Transverse colon (tissue), 4 donors: ENCODE measurements at places on chromosomes 1 and 21. TPM values are rescaled to one million over a fixed set of nuclear protein-coding genes. Genes with fewer than 3 reads are reported as not detected.

DHDDS gene
- total RNA-seq, result 204 TPM

TAS1R2 gene
- not detected for total RNA-seq

DNA sequence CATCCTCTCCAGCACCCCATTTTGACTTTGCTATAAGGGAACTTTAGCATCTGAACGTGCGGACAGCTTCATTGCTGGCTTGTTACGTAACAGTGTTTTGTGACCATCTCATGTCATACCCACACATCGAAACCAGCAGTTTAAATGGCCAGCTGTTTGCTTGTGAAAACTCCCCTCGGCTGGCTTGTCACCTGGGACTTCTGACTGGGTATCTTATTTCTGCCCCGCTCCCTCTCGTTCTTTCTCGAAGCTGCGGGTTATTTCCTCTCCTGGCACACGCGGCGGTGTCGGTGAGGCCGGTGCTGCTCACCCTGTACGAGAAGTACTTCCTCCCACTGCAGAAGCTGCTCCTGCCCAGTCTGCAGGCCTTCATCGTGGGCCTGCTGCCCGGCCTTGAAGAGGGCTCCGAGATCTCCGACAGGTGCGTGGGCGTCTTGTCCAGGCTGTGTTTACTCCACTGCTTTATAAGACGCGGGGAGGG, 43.5 kb downstream of the DOP1B start:
- no peaks in the 10 kb centered on the region for H3K4me1 ChIP-seq
- H3K4me3 ChIP-seq, result no peak overlapping the region
- DNase-seq, result no peak
- no peaks in the 10 kb centered on the region for H3K36me3 ChIP-seq

DNA sequence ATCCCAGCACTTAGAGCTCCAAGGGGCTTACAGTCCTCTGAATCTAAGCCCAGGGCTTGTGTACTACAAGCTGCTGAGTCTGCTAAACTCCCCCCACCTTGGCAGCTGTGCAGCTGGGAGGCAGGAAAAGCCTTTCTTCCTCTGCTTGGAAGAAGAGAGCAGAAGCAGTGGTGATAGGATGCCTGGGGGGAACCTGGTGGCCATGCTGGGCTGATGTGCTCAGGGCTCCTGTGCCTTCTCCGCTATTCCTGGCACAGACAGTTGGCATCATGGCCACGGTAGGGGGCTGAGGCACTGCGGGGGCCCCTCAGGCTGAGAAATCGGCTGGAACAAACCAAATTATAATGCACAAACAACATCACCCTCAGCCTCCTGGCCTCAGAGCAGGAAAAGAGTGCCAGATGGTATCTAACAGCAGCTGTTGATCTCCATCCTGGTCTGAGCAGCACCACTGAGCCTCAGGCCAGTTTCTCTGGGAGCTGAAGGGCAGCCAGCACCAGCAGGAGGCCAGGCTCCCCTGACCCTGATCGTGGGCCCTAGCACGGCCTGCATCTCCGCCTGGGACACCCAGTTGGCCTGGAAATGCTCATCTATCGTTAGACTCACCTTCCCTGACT, 35.8 kb downstream of the ECE1 start:
- peak; percentile 20 for DNase-seq
- H3K4me3 ChIP-seq, result no peak overlapping the region
- H3K27ac ChIP-seq, result peak overlapping the region; percentile 88
- H3K27me3 ChIP-seq, result no peaks in the 10 kb centered on the region
- peaks cover 26% of the 10 kb centered on the region for H3K4me1 ChIP-seq
- H3K36me3 ChIP-seq, result peaks cover 9% of the 10 kb centered on the region

- H3K36me3 ChIP-seq, result no peaks in the 10 kb centered on the region
- H3K27ac ChIP-seq, result no peak overlapping the region
- H3K27me3 ChIP-seq, result no peaks in the 10 kb centered on the region
- peaks cover 25% of the 10 kb centered on the region for H3K4me1 ChIP-seq
- H3K4me3 ChIP-seq, result no peak overlapping the region
Measured at GRCh38 chr1:234923626-234924025, 205.0 kb downstream of the TOMM20 start.

DNA sequence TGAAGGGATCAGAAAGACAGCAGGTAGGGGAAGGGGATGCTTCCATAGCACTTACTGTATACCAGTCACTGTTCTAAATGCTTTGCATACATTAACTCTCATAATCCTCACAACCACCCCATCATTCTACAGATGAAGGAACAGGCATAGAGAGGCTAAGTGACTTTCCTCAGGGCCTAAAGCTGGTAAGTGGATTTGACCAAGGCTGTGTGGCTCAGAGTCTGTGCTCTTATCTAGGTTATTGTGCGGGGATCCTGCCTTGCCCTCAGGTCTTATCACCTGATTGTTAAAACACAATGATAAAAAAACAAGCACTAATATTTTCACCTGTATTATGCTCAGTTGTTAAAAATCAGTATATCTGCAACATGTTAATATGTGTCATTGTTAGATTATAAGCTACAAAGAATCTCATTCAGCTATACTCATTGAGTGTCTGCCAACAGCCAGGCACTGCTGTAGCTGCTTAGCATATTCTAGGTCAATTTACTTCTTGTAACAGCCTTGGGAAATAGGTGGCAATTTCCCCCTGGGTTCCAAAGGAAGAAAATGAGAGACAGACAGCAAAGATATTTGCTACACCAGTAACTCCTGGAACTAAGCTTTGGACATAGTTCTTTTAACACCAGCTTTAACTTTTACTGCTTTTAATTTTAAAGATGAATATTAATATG, 38.6 kb upstream of the RBM15 start:
- no peaks in the 10 kb centered on the region for H3K4me1 ChIP-seq
- no peaks in the 10 kb centered on the region for H3K36me3 ChIP-seq
- H3K27ac ChIP-seq, result no peak overlapping the region

GRCh38 chr1:246001837-246002230, 505.2 kb downstream of the SMYD3 start:
- no peak for DNase-seq
- no peaks in the 10 kb centered on the region for H3K36me3 ChIP-seq
